Activated CD8-positive, alpha-beta memory T cell treated with anti-CD3 and anti-CD28 coated beads for 24 hours (primary cell): ENCODE measurements at places on chromosomes 3 and 15.

GRCh38 chr3:136334209-136334608 lies 84.1 kb downstream of the PCCB start:
- DNase-seq, result no peak

DNA sequence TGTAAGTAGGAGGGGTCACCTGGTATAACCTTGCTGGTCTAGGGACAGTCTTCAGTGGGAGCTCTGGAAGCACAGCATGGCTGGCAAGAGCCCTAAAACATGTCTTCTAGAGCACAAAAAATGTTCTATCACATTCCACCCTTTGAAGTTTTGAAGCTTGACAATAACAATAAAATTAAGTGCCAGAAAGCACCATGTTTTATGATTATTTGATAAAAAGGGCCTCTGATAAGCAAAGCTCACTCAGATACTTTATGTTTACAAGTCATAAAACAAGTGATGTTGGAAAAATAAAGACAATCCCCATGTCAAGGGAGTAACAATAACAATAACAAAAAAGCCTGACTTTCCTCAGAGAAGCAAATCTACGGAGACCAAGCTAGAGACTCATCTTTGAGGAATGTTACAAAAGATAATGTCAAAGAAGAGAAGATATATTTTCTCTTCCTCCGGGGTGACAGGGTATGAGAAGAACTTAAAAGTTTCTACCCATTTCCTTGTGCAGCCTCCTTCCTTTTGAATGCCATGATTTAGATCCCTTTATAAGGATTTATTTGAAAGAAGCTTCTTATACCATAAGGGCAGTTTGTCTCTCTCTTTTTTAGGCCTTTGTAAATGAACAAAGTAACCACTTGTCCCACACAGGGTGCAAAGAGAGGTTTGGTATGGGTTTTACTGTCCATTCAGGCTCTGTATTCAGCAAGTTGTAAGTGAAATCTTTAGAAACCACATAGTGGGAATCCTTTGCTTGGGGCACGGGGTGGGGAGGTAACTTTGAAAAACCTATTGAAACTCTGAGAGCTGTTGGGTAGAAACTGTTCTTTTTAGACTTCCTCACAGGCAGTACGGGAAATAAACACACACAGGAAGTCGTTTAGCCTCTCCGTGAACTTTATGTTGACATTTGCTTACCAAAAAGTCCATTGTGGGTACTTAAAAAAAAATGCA lies 109.6 kb upstream of the RBMS3 start:
- no peak for DNase-seq

DNA sequence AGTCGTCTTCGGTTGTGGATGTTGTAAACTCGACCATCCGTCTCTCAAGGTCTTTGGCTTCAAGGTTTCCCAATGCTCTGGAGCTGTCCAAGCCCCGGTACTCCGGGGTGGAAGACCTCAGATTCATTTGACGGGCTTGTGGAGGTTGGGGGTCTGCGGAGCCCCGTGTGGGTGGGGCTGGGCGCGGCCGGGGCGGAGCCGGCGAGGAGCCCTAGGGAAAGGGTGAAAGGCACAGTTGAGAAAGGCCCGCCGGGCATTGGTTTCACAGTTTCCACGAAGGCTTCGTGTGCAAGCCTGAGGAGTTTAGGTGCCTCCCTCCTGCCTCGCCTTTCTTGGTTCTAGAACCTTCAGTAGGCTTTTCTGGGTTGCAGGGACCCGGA lies 360 bp upstream of the MGA start:
- DNase-seq, result no peak

GRCh38 chr3:69104586-69104985 lies 17.8 kb downstream of the LMOD3 start:
- no peak for DNase-seq
